Activated CD4-positive, alpha-beta T cell treated with anti-CD3 and anti-CD28 coated beads, Interleukin-2, amount 10 ng/mL, durations not matched to agents 24 days and 14 days (primary cell): ENCODE measurements at places on chromosomes 1 and 21. TPM values are rescaled to one million over a fixed set of nuclear protein-coding genes. Genes with fewer than 3 reads are reported as not detected.

- DNase-seq: peak; percentile 77
Observed at GRCh38 chr1:221794079-221794670, 52.3 kb upstream of the DUSP10 start.

GRCh38 chr1:107875689-107876088, 89.3 kb downstream of the VAV3 start:
- DNase-seq: no peak

HSD11B1 gene
- 15.1 TPM in 2 replicates for total RNA-seq

DNA sequence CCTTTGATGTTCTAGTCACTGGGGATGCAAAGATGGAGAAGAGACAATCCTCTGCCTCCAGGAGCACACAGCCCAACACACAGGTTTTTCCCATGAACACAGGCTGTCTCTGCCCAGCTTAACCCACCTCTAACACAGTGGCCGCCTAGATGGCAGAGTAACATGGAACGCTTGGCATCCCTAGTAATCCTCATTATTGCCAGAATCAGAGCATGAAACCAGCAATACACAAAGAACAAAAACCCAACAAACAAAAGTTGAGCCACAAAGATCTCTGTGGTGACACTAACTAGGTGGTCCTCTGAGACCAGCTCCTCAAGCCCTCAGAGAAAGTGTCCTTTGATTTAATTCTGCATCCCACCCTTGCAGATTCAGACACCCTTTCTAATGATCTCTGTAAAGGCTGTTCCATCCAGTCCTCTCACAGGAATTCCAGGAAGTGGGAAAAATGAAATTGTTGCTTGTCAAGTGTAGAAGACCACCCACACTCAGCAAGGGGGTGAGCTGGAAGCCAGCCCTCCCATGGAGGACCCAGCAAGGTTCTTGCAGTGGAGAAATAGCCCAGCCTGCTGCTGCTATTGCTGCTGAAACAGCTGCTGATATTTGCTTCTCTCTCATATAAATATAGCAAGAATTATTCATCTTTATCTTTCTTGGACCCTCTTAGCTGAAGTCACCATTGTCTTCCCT, 7.4 kb upstream of the ATP2B4 start:
- no peak for DNase-seq

DNA sequence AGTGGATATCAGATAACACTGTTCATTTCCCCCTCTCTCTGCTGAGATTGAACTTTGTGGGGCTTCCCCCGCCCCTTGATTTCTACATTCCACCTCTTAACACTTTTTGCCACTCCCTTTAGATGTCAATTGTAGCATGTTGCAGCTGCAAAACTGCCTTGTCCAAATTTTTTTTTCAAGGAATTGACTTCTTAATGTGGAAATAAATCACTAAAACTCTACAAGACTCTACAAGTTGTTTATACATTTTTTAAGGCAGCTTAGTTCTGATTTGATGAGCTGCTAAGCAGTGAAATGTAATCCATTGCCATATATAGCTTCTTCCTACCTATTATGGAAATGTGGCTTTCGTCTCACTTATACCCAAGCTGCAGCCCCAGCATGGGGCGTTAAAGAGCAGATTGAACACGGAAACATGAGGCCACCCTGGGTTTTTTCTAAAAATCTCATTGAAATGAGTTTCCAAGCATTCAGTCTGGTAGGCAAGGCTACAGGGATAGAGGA, 132.2 kb downstream of the SYT2 start:
- DNase-seq: no peak

DNA sequence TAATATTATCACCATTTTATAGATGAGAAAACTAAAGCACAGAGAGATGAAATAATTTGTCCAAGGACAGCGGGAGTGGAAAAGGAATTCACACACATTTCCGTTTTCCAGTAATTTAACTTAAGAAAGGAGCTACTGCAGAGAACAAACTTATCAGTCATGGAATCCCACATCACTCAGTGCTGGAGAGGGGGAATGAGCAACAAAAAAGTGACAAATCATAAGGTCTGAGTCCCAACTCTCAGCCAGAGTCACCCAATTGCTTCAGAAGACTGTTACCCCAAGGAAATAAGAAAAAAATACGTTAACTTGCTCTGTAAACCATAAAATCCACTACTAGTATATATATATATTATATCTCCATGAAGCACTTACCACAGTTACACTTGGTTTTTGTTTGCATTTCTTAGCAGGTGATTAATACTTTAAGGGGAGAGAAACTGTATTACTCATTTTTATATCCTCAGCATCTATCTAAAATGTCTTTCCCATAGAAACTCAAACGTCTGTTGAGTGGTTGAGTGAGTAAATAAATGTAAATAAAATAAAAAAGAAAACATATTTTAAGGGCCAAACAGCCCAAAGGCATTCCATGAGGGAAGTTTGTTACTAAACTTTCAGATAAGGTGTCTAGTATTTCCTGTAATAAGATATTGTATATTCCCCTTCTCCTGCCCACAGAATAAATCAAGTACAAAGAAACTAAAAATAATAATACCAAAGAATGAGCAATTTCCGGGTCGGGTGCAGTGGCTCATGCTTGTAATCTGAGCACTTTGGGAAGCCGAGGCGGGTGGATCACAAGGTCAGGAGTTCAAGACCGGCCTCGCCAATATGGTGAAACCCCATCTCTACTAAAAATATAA, 76.8 kb downstream of the SLC45A1 start:
- no peak for DNase-seq

DNA sequence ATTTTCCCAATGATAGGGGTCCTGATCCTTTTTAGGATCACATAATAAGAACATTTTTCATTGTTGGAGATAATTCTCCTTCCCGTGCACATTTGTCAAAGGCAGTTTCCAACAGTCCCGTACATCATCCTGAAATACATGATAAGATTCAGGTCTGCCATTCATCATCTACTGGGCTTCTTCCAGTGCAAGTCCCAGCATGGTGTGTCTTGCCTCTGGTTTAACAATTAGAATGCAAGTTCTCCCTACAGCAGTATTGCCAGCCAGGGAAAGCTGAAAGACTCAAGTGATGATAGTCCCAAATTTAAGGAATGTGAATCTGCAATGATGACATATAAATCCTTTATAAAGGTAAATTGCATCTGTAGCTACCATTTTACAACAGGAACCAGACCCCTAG, 146.2 kb downstream of the DAB1 start:
- no peak for DNase-seq

- no peak for DNase-seq
Observed at GRCh38 chr21:15703932-15704331, 25.9 kb upstream of the USP25 start.

GRCh38 chr1:31984419-31985347, 29.0 kb upstream of the KHDRBS1 start:
- DNase-seq: peak; percentile 76

DNA sequence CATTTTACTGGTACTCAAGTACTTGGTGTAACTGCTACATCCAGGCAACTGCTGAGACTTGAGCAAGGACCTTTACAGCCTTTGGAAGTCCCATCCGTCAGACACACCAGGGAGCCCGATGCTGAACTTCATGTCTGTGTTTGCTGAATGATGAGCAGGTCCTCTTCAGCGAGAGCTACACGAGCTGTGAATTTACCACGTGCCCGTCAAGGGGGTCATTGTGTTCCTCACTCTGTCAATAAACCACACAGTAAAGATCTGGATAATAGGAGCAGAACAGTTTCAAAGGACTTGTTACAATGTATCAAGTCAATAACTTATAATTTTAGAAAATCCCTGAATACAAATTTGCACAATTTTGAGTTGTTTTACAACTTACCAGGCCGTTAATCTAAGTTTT, 427.2 kb downstream of the KIF26B start:
- DNase-seq: no peak

- no peak for DNase-seq
Observed at GRCh38 chr1:195604287-195604686, 1004.0 kb downstream of the KCNT2 start.

DNA sequence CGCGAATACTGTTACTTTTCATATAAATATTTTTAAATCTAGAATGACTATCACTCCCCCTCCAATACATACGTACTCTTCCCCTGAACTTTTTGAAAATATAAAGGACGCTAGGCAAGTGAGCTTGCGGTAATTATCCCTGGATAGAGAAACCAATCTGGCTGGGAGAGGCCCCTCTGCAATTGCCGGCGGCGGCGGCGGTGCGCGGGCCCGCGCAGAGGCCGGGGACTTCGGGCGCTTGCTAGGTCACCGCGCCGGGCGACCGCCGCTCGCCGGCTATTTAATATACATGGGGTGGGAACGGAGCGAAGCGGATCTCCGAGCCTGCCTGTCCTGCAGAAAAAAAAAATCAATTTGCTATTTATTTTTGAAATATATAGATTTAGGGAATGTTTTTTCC, 416.3 kb upstream of the ESRRG start:
- no peak for DNase-seq

TIAM1 gene
- 104 and 105 TPM in 2 replicates for total RNA-seq

GRCh38 chr1:173426057-173426456, 51.1 kb upstream of the PRDX6 start:
- no peak for DNase-seq

DNA sequence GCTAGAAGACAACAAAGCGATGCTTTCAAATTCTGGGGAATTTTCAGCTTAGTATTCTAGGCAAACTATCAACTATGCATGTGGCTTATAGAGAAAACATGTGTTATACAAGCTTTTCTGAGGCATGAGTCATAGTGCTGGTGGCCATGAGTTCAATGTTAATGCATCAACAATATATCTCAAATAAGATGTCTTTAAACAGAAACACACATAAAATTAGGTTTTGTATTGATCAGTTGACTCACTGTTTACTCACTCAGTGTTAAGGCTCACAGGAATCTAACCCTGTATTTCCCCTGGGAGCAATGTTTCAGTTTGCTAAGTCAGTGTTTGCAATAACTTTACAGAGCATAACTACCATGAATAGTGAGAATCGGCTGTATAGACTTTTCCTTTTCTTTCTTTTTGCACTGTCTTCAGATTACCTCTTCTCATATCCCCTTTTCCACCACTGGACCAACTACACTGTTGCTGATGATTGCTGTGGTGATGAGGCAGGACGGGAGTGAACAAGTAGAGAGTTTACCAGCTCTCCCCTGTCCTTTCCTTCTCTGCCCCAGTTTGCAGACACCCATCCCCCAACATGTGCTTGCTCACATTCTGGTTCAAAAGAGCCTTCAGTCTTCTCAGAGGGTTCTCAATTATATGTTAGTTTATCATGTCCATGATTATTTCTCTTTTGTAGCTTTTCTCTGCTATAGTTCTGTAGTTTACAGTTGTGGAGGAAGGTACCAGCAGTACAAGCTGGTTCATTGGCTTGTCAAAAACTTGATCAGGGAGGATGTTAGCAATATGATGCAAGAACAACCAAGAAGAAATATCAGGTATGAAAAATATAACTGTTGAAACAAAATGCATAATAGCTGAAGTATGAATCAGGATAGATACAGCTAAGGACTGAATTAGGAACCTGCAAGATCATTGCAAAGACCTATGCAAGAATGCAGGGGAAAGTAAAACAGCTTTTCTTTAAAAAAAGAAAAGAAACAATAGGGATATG, 23.9 kb downstream of the CD2 start:
- DNase-seq: peak; percentile 62

PRR9 gene
- not detected in 2 replicates for total RNA-seq

DNA sequence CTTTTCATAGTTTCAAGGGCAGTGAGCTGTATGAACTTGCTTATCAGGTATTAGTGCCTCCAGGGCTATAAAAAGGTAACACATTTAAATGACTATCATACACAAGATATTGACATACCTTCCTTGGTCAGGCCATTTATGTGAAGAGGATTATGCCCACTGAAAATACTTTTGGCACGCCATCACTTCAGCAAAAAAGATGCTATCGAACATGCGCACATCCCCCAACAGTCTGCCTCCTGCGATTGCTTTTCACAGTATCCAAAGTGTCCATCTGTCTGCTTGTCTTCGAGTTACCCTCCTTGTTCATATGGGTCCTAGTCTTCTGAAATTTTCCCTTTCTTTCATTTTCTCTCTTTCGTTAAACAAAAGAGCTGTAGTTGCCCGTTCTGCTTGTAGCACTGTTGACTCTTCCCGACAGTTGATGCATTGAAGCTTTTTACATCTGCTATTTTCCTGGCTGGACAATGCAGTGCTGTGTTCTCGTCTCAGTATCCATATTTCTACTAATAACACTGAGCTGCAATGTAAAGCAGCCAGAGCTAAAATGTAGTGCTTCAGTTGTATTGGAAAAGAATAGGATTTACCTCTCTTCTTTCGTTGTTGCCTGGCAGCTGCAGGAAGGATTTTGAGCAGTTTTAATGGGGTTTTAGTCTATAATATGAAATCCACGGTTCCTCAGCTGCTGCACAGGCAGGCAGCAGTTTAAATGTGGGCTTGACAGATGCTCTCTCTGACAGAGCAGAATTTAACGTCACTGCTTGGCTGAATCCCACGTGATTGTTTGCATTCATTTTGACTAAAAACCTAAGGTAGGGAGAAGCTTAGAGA, at the start of gene B3GALT2:
B3GALT2 (minus strand) TSS at position 713 of the 831 bp plus-strand sequence. CDS start 5,051 bp downstream, outside the sequence.
- peak; percentile 68 for DNase-seq

DNA sequence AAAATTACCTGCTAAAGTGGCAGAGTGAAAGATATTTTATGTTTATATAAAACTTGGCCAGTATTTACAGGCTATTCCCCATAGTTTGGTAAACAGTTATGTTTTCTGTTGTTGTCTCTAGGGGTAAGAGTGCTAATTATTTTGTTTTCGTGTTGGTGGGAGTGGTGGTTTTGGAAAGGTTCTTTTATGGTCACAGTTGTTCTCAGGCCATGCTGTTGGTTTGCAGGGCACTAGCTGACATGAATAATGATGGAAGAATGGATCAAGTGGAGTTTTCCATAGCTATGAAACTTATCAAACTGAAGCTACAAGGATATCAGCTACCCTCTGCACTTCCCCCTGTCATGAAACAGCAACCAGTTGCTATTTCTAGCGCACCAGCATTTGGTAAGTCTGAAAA, 92.5 kb downstream of the ITSN1 start:
- DNase-seq: peak; percentile 16
